Activated CD4-positive, alpha-beta T cell treated with anti-CD3 and anti-CD28 coated beads for 4 hours (primary cell): ENCODE measurements at places on chromosomes 6 and 20.

GRCh38 chr20:20491784-20492264, 123.9 kb downstream of the INSM1 start:
- no peak for DNase-seq

DNA sequence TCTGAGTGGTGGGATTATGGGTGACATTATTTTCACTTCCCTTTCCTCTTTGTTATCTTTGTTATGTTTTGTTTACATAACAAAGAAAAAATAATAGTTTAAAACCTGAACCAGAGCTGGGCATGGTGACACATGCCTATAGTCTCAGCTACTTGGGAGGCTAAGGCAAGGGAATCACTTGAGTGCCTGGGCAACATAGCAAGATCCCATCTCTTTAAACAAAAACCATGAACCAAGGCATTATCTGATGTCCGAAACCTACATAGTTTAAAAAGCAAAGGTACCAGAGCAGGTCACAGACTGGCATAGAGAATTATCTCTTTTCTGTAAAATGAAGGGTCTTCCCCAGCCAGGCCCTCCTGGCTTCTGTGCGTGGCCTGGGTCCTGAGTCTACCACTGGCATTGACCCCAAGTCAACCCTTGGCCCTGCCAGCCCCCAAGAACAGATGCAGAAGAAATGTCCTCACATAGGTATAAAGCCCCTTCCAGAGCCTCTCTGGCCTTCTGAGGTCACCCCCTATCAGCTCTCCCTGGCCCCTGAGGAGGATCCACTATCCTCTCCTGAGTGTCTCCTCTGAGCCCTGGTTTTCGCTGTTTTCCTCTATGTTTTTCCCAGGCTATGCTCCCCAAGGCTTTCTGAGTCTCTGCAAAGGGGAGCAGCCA, 81.3 kb downstream of the TRERF1 start:
- DNase-seq: no peak

GRCh38 chr6:83470001-83470400, 39.1 kb upstream of the ME1 start:
- DNase-seq: no peak

DNA sequence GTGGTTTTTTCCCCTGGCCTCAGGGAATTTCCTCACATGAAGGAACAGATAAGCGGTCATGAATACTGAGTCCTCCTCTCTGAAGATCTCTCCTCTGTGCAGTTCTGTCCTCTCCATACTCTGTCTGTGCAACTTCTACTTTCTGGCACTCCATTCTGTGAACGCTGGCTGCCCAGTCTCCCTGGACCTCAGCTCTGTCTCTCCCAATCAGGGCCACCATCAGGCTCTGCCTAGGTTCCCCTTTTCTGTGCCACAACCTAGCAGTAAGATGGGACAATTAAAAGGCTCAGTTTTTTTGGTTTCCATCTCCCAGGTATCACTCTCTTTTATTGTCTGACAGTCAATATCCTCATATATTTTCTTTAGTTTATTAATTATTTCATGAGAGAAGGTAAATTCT, 4.8 kb upstream of the ADGB start:
- no peak for DNase-seq

- no peak for DNase-seq
Observed at GRCh38 chr6:62746968-62747367, 460.9 kb upstream of the KHDRBS2 start.

- no peak for DNase-seq
Observed at GRCh38 chr20:733861-734260, 34.4 kb downstream of the SLC52A3 start.

DNA sequence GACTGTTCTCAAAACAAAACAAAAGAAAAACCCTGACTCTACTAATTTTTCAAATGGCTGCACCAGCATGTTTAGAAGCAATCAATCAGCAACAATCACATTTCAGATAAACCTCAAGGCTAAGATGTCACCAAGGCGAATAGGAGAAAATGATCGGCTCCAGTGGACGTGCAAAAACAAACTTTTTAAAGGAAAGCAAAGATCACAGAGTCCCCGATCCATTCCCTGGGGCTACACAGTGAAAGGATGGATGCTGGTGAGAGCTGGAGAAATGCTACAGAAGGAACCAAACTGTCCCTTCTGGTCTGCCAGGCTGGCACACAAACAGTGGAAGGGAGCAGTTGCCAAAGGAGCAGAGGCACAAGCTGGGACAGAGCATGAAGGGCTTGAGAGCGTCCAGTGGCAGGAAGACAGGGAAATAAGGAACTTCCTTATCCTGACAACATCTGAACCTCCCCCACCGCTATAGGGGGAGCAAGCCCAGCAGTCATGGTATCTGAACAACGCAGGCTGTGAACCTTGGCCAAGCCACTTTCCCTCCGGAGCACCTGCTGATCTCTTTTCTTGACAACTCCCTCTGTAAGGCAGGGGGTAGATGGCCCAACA, 73.7 kb upstream of the HIVEP1 start:
- DNase-seq: no peak

DNA sequence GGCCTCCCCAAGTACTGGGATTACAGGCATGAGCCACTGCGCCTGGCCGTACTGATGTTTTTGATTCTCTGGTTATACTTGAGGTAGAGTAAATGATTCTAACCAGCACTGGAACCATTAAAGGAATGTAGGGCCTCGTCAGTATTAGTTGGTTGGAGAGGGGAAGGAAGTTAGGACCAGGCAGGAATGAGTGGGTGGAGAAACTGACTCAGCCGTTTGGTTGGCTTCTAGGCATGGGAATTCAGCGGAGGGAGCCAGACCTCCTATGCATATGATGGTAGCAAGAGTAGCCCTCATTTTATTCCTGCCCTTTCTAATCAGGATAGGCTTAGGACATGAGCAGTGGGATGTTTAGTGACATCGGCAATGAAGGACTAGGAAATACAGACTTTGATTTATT, 19.0 kb upstream of the SERINC3 start:
- no peak for DNase-seq

DNA sequence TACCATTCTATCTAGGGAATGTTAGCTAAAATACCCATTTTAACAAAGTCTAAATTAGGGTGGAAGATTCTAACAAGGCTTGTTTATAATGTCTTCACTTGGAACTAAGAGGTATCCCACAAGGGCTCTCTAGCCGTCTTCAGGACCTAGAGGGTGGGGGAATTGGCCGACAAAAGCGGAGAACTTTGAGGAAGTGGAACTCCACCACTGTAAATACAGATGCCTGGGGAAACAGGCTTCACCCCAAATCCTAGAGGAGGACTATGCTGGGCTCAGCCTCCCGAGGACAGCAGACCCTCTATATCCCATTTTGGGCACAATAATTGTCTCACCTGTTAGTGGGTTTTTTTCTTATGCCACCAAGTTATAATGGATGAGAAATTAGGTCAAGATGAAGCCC, 58.0 kb upstream of the TFB1M start:
- DNase-seq: no peak

DNA sequence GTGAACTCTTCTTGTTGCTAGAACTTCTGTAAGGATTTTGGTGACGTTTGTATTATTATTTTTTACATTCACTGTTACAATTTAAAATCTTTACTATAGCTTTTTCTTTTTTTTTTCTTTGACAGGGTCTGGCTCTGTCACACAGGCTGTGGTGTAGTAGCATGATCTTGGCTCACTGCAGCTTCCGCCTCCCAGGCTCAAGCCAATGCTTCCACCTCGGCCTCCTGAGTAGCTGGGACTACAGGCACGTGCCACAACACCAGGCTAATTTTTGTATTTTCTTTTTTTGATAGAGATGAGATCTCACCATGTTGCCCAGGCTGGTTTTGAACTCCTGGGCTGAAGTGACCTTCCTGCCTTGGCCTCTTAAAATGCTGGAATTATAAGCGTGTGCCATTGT, 21.2 kb downstream of the HECA start:
- no peak for DNase-seq

DNA sequence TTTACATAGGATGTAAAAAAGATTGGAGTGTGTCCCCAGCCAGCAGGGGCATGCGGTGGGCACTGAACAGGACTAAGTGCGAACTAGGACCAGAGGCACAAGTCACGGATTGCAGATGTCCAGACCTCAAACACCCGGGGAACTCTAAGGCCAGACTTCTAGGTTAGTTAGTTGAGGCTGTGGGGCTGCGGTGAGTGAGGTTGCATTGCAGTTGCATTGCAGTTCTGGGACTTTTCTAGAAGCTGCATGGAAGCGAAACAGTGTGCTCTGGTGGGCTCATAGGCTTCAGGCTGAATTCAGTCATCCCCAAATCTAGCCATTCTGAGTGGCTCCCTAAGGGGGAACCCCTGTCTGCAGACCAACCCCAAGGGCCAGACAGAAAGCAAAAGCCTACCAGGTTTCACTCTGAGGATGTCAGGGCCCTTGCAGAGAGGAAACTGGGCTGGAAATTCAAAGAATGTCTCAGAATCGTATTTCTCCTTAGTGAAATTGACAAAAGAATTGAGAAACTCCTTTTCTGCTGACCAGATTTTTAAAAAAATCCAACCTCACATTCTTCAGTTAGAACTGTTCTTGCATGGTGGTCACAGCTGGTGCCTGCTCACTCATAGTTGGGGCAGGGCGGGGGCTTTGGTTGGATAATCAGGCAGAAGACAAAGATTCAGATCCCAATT, 182.8 kb downstream of the ZDHHC14 start:
- DNase-seq: no peak

DNA sequence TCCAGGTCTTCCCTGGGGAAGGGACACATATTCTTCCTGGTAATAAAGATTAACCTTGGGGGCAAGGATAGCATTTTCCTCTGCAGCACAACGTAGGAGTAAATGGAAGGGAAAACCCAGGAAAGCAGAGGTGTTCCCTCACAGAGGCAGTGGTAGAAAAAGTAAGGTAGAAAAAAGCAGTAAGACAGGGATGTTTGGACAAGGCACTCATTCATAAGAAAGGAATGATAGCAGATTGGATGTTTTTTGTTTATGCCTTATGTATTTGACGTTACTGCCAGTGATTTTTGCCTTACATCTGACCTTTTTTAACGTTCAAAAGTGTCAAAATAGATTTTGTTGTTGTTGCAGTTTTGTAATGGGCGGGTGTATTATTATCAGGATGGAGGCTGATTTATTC, 395.0 kb downstream of the CDKAL1 start:
- no peak for DNase-seq

DNA sequence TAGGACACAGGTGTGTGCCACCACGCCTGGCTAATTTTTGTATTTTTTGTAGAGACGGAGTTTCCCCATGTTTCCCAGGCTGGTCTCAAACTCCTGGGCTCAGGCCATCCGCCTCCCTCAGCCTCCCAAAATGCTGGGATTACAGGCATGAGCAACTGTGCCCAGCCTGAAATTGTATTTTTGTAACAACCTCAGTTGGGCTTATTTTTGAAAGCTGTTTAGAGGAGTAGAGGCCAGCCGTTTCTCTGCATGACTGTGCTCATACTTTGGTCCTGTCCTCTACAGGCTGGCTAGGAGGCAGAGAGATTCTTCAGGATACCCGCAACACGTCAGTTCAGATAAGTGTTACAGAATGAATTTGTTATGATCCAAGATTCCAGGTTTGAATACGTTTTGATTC, 22.1 kb downstream of the CAGE1 start:
- no peak for DNase-seq

GRCh38 chr6:169190970-169191369, 62.7 kb downstream of the THBS2 start:
- DNase-seq: no peak

DNA sequence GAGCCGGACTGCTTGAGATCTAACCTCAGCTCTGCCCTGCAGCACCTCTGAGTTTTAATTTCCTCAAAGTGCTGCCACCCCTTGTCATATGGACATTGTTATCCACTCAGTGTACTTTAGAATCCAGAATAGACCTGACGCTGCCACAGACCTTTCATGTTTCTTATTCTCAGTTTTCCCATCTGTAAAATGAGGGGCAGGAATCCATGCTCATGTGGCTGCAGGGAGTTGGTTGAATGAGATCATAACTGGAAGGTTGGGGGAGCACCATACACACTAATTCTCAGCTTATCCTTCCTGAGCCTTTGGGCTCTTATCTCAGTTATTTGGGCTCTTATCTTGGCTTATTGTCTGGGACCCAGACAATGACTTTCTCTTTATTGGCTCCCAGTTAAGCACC, 2.3 kb downstream of the PABPC1L start:
- no peak for DNase-seq

DNA sequence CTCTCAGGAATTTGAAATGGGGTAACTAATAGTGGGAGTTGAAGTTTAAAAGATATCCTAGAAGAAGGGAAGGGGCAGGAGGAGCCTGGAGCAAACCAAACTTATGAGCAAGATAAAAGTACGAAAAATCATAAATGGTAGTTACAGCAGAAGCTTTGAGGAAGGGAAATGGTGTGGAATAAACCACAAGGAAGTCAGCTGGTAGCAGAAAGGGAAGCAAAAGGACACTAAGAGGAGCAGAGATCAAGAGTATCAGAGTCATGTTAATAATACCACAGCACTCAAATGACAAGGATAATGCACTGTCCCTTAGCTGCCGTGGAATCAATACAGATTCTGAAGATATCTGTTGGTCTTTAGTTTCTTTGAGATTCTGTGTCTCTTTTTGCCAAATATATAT, 44.9 kb upstream of the CCDC28A start:
- no peak for DNase-seq

- no peak for DNase-seq
Observed at GRCh38 chr6:141158740-141159139, 974.0 kb upstream of the GJE1 start.

- no peak for DNase-seq
Observed at GRCh38 chr6:32178547-32179440, 589 bp downstream of the RNF5 start.

- no peak for DNase-seq
Observed at GRCh38 chr6:75344021-75344420, 59.4 kb upstream of the TMEM30A start.

DNA sequence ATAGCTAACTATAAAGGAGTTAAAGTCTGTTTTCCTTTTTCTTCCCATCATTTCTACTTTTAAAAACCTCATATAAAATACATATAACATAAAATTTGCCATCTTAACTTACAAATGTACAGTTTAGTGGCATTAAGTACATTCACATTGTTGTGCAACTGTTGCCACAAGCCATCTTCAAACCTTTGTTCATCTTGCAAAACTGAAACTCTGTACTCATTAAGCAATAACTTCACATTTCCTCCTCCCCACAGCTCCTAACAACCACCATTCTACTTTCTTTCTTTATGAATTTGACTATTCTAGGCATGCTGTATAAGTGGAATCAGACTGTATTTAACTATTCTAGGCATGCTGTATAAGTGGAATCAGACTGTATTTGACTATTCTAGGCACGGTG, 4.5 kb downstream of the CCDC170 start:
- DNase-seq: no peak

- peak; percentile 1 for DNase-seq
Observed at GRCh38 chr6:100664274-100665040, 199.7 kb upstream of the SIM1 start.
